GM19239 (cell line): ENCODE measurements at places on chromosomes 1 and 21.

DNA sequence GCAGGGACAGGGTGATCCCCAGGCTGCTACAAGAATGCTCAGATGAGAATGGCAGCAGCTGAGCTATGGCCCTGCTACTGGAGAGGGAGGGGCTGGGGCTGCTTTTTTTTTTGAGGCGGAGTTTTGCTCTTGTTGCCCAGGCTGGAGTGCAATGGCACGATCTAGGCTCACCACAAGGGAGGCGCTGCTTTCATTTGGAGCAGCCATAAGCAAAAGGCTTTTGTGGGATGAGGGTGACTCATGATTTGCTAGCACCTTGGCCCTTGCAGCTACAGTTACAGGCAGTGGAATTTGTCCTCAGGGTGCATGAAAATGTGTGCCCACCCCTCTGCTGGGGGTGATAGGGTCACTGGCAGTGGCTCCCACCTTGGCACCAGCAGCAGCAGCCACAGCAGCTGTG is 32.4 kb upstream of the CYP4A22 start:
- no peak for DNase-seq

- peak; percentile 65 for DNase-seq
Observed at GRCh38 chr1:210328746-210329503, at the start of gene HHAT. Gene HHAT, plus strand, starts transcription at chr1:210328902. Its CDS starts 20,074 bp downstream, at chr1:210348976.

DNA sequence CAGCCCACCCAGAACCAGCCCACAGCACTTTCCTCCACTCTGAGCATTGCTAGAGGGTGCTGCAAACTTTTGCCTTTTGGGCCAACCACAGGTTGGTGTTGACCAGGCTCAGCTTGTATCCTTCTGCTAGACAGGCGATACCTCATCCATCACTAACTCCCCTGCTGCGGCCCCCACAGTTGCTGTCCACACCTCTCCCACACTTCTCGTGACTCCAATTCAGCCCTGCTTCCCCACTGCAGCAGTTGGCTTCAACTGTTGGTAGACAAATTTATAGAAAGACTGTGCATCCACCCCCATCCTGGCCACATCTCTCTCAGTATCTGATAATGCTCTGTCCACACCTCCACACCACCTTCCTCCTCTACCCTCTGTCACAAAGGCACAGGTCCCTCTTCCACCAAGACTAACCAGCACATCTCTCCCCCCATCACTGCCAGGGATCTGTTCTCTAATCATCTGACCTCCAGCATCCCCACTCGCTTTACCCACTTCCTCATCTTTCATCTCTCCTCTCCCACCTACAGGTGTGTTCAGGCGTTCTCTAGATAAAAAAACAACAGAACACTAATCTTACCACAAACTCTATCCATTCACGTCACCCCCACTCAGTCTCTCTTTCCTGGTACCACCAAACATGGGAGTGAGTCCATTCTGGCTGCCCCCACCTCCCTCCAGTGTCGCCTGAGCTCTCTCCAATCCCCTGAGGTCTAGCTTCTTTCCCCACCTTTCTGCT is 15.8 kb upstream of the SLC25A44 start:
- no peak for DNase-seq

DNA sequence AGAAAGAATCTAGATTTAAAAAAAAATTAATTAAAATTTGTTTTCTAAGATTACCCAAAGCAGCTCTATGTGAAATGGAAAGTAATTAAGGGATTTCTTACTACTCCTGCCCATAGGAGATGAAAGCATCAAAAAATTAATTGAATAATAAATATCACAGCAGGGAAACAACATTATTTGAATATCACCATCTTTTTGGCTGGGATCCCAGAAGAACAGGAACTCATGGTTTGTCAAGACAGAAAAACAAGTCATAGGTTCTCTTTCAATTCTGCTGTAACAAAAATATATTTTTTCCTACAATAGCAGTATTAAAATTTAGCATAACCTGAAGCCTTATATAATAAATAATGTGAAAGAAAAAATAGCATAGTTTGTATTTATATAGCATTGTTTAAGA is 1713.4 kb downstream of the NCAM2 start:
- DNase-seq, result no peak

- DNase-seq, result no peak
Observed at GRCh38 chr1:16289959-16290358, 53.0 kb upstream of the CPLANE2 start.

DNA sequence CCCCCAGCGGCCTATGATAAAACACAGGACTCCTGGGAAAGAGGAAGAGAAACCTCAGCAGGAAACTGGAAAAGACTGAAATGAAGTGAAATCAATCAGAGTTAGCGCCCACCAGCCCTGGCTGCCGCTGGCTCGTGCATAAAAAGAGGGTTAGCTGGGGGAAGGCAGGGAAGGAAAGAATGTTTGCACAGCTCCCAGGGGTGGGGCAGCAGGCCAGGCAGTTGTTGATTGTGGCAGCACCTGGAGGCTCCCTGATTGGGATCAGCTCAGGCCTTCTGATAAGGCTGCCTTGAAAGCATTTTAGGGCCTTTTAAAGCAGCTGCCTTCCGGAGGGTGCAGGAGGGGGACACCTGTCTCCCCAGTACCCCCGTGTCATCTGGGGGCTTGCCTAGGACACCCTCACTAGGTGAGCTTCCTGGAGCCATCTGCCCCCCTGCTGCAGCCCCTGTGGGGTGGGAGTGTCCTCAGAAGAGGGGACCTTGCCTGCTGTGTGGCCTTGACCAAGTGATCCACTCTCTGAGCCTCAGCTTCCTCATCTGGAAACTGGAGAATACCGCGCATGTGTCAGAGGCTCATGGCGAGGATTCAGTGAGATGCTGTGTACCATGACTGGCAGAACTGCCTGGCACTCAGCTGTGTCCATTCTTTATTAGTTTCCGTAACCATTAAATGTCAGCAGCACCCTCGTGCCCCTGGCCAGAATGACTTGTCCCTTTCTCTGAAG is 6.6 kb downstream of the EPHB2 start:
- DNase-seq, result no peak

- no peak for DNase-seq
Observed at GRCh38 chr1:239315631-239316217, 70.6 kb upstream of the CHRM3 start.

DNA sequence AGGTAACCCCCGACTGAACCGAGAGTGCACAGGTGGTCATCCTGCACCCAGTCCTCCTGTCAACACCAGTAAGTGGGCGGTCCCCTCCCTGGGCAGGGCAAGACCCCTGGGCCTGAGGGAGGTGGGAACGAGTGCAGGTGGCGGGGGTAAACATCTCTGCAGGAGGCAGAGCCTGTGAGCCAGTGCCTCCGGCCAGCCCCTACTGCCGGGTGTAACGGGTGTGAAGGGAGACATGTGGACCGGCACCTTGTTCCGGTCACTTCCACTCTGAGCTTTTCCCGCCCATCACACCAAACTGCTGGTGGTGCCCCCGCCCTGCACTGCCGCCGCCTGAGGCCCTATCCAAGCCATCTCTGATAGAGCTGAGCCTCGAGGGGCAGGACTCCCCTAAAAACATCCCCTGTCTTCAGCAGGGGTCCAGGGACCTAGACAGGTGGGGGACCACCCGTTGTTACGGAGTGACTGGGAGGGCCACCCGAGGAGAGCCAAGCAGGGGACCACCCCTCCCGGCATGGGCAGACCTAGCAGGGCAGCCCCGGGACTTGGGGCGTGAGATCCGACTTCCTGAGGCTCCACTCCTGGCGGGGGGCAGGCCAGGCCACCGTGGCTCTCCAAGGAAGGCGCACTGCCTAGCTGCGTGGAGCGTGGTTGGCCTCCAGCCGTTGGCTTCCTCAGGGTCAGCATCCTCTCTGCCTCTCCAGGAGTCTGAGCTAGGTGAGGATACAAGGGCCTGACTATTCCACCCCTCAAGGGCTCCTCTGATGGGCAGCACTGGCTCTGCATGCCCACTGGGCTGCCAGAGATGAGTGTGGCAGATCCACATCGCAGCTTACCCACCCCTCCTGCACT is 43.8 kb upstream of the LBR start:
- DNase-seq, result no peak

GRCh38 chr1:25572708-25573590 is 29.5 kb downstream of the LDLRAP1 start:
- DNase-seq, result peak; percentile 67
